ENCODE measurements at places on chromosomes 2 and 18.

DNA sequence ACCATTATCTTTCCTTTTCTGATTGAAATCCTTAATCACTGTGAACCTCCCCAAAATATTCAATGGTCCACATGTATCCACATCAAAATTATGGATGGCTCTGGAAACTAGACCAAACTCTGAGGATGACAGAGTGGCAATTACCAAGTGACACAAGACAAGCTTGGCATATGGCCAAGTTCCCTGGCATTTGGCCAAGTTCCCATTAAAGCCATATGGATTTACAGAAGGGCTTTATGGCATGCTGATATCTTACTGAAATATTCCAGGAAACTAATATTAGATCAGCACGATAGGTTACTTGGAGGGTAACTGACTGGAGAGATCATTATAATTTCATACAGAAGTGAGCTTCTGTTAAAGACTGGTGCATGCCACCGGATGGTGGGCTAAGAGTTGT is 21.9 kb upstream of the CERS6 start:
- DNase-seq, result peak; percentile 33

DNA sequence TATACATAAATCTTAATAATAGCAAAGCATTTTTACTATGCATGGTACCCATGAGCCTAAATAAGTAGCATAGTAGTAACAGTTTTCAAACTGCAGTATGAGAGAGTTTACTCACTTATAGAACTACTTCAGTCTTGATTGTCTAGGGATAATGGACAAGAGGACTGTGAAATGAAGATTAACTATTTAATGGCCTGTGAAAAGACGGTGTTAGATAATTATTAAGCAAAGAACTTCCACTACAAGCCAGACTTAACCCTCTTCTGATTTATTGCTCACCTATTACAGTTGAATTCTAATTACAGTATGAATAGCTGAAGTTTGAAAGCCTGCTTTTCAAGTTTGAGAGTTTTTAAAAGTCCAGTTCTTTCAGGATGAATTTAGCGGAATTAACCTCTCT is 18.9 kb downstream of the PIK3C3 start:
- no peak for DNase-seq

DNA sequence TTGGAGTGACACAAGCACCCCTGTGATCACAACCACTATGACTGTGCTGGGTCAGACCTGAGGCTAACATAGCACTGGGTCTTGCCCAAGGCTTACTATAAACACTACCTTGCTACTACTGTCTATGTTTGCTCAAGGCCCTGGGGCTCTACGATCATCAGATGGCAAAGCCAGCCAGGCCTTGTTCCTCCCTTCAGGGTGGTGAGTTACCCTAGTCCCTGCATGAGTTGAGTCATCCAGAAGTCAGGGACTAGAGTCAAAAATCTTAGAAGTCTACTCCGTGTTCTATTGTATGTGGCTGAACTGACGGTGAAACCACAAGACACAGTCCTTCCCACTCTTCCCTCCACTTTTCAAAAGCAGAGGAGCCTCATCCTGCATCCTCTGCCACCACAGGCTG is 551.2 kb upstream of the FSIP2 start:
- DNase-seq, result no peak

- DNase-seq, result no peak
Measured at GRCh38 chr18:47721876-47722275, 208.6 kb downstream of the SMAD2 start.

DNA sequence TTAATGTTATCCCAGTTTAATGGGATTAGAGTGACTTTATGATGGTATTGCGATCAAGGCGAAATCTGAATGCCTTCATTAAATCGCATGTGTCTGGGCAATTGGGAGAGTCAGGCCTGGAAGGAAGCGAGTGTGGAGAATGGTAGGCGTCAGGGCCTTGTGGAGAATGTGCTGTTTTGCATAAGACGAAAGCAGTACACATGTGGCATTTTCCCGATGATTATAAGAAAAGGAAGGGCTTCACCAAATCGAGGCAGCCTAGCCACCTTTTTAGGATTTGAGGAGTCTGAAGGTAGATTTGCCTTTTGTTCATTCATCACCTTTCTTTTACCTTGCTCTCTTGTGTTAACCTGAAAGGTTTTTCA is 1.0 kb downstream of the ZNF532 start:
- no peak for DNase-seq

All from erythroblast (primary cell).